ENCODE measurements at places on chromosomes 16 and 17.

DNA sequence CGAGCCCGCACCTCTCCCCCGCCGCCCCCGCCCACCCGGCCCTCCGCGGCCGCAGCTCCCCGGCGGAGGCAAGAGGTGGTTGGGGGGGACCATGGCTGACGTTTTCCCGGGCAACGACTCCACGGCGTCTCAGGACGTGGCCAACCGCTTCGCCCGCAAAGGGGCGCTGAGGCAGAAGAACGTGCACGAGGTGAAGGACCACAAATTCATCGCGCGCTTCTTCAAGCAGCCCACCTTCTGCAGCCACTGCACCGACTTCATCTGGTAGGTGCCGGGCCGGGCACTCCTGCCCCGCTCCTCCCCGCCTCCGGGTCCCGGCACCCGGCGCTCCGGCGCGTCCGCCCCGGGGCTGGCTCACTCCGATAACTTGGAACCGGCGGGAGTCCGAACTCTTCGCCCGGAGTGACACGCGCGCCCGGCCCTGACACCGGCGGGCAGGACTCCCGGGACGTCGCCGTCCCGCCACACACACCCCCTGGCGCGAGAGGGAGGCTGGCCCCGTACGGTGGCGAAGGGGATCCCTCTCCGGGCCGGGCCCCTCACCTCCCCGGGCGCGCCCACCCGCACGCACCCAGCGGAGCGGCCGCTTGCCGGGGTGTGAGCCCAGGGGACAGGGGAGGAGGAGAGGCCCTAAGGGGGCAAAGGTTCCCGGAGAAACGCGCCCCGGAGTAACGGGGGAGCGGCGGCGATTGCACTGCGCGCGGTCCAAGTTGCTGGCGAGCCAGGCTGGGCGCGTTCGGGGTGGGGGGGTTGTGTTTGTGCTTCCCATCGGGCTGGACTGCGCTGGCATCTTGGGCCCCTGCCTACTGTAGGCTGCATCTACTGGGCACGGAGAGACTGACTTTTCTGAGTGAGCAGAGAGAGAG lies 581 bp downstream of the PRKCA start:
- peak; percentile 61 for DNase-seq

DNA sequence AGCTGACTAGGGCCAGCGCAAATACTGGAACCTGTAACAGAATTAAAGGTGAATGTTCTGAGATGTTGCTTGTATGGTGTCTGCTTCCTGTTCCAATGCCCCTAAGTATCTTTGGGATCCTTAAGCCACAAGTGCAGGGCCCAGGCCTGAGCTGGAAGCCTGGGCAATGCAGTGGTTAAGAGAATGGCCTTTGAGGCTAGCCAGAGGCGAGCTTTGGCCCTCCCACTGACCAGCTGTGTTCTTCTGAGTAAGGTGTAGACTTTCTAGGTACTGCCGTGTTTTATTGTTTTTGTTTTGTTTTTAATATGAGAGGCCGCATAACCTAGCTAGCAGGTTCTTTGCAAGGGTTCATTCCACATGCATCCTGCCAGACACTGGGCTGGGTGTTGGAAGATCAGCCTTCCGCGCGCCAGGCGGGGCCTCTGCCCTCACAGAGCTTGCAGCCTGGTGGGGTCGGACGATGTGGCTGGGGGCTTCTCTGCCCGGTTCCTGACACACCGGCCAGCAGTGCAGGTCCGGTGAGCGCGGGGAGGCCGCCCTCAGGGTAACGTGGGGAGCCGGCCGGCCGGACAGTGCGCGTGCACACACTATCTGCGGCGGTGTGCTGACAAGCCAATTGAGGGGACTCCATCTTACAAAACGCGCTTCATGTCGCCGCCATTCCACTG lies 551 bp upstream of the MLX start:
- DNase-seq: no peak

DNA sequence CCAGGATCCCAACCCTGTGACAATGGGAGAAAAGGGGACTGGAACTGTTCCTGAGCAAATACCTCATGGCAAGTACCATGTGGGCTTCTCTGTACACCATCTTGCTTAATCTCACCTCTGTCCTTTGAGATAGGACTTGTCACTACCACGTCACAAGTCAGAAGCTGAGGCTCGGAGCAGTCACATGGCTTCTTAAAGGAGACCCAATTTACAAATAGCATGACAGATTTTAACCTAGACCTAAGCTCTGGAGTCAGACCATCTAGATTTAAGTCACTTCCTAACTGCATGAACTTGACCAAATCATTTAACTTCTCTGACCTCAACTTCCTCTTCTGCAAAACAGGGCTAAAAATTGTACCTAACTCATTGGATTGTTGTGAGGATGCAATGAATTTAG lies 36.0 kb upstream of the CCL1 start:
- no peak for DNase-seq

DNA sequence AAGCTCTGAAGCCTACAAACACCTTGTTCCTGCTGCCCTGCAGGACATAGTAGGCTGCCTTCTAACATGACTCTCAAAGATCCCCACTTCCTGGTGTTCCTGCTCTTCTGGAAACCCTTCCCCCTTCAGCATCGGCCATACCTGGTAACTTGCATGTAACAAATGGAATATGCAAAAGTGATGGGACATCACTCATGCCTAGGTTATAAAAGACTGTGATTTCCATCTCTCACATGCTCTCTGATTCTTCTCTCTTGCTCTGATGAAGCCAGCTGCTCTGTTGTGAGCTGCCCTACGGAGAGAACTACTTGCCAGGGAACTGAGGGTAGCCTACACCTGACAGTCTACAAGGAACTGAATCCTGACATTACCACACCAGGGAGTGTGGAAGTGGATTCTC lies 72.9 kb upstream of the IRX6 start:
- DNase-seq: no peak

DNA sequence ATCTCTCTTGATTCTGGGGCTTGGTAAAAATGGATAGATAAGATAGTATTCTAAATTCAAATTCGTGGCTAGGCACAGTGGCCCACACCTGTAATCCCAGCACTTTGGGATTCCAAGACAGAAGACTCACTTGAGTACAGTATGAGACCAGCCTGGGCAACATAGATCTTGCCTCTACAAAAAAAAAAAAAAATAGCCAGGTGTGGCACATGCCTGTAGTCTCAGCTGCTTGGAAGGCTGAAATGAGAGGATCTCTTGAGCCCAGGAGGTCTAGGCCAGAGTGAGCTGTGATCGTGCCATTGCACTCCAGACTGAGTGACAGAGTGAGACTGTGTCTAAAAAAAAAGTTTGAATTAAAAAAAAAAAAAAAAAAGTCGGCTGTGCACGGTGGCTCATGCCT lies 9.3 kb downstream of the PDP2 start:
- DNase-seq: no peak

DNA sequence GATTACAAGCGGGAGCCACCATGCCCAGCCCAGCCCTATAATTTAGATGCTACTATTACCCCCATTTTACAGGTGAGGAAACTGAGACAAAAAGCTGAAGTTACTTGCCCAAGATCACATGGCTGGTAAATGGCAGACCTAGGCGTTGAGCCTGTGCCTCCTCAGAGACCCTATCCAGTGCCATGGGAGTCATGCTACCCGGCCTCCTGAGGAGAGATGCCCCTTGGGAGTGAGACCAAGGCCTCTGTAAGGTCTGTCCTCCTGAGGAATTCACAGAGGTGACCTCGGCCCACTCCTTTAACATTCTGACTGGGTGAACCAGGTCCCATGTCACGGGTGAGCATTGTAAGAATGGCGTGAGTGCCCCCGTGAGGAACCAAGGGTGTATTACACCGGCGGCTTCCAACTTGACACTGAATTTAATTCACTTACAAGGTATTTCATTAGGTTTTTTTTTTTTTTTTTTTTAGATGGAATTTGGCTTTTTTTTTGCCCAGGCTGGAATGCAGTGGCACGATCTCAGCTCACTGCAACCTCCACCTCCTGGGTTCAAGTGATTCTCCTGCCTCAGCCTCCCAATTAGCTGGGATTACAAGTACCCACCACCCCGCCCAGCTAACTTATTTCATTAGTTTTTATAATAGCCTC lies 95.7 kb downstream of the ABCC6 start:
- peak; percentile 60 for DNase-seq

GRCh38 chr17:72945473-72945872 lies 147.0 kb downstream of the SLC39A11 start:
- no peak for DNase-seq

DNA sequence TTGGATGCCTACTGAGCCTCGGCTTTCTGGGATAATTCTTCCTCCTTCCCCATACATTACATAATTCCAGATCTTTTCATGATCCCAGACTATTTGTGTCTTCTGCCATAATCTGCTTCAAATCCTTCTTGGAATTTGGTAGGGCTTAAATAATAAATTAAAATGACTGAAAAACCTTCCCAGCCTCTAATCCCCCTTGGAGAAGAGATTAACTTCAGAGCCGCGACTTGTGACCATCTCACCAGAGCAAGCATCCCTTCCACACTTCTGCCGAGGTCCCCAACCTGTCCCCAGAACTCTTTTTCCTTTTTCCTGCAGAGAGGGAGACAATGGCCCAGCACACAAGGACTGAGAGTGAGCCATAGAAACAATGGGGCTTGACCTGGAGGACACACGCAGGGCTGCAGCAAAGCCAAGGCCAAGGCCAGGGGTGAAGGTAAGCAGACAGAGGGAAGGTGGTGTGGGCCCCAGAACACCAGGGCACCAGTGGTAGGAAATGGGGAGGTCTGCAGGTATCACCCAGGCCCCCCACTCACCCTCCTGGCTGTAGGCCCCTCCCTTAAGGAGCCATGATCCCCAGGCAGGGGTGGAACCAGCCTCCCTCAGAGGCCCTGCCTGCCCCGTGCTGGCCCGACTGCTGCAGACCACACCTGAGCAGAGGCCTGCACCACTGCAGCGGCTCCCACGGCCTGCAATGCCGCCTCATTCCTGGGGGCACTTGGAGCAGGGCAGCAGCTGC lies 9.6 kb upstream of the BCAR1 start:
- no peak for DNase-seq

DNA sequence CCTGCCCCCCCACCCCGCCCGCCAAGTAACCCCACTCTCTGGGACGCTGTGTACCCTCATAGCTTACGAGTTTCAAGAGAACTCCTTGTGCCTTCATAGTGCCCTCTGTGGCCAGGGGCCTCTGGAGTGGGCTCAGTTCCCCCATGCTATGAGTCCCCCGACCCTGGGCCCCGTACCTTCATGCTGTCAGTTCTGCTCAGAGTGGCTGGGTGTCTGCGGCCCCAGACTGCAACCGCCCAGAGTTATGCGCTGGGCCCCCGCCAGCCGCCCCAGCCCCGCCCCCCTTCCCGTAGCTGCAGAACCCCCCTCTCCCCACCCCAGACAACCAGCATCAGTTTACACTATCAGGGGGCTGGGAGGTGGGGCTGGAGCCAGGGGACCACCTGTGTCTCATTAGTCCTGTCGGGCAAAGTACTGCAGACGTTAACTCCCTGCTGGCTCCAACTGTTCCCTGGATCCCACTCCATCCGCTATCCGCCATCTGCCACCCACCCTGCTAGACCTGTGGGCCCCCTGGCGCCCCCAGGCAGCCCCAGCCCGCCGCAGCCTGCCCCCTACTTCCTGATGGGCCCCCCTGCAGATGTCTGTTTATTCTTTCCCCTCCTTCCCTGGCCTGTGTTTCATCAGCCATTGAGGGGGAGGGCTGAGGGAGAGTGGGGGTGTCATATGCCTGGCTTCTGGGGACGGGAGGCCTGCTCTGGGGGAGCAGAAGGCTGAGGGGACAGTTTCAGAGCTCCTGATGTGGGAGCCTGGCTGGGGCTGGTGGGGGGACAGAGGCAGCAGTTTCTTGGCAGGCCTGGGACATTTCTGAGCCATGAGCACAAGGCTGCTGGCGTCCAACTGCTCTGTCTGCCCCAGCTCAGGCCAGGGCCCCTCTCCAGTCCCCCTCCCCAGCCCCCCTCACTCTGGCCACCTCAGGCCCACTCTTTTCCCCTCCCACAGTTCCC lies at the start of gene MFAP4:
Gene MFAP4, minus strand, starts transcription at position 217 of the 947 bp plus-strand sequence. Its CDS starts 35 bp downstream, at position 182.
- DNase-seq: no peak

DNA sequence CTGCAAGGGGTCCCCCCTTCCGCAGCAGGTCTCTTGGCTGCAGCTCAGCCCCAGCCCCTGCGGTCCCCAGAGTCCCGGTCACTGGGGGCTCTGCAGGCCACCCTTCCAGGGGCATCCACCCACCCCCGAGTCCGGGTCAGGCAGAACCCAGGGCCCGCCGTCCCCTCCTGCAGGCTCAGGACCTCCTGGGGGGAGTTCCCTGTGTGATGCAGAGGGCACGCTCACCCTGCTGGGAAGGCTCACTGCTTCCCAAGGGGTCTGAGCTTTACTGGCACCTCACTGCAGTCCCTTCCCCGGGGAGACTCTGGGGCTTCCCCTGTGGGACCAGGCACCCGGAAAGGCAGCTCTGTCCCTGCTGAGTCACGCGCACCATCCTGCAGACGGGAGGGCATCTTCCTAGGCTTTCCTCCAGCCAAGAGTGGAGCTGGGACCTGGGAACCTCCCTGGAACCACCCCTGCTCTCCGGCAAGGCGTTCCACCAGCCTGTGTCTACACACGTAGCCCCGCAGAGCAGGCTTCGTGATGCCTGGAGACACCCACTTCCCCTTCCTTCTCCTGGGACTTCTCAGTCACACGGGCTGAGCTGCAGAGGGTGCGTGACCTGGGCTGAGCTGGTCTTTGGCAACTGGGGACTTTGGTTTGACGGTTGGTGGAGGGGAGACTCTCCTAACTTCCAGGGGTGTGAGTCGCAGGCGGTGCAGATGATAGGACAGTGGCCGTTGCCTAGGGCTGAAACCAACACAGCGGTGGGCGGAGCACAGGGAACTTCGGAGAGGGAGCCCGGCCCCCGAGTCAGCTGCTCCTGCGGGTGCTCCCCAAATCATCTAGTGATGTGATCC lies 23.4 kb downstream of the SLC25A10 start:
- DNase-seq: peak; percentile 88

DNA sequence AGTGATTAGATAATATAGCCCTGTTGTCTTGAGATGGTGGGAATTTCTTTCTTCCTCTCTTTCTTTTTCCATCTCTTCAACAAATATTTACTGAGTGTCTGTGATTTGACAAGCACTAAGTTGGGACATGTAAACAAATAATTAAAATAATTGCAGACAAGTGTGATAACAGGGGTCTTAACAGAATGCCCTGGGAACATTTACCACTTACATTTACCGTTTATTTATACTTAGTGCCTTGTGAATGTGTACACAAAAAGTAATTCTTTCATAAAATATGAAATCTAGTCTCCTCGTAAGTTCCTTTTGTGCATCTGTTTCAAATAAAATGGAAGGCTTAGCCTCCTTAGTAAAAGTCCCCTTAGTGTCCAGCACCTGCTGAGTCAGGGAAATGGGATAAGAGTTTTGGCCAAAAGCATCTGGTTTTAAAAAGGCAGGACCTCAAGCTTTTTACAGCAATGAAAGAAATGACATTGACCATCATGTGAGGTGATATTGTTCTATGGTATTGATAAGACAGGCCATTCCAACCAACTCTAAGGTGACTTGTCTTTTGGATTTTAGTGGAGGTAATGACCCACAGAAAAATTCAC lies 188.2 kb downstream of the HS3ST3B1 start:
- no peak for DNase-seq

DNA sequence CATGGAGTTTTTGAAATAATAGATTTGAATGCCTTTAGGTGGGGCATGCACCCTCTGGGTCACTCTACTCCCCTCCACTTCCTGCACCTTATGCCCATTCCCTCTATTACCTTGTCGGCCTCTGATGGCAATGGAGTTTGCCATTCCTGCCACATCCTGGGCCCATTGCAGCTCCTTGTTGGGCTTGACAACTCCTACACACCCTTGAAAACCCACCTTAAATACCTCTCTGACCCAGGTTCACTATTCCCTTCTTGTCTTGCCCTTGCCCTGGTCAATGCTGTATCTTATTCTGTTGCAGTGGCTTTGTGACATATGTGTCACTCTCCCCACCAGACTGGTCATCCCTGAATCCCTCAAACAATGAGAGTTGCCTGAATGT lies 2.4 kb downstream of the CCR7 start:
- DNase-seq: no peak
